Osteoblast (primary cell): ENCODE measurements at places on chromosomes 11 and 22. TPM values are rescaled to one million over a fixed set of nuclear protein-coding genes. Genes with fewer than 3 reads are reported as not detected.

GRCh38 chr11:63417174-63417852, 47.7 kb downstream of the SLC22A9 start:
- DNase-seq = no peak

- no peak for DNase-seq
Observed at GRCh38 chr22:22058633-22059290, 76.2 kb upstream of the TOP3B start.

GRCh38 chr11:120044011-120044675, 93.8 kb downstream of the TRIM29 start:
- DNase-seq = no peak

The PLA2G3 gene
- 0.29 and 0.36 TPM in 2 replicates for total RNA-seq
